ENCODE measurements at places on chromosomes 5 and 9.

GRCh38 chr5:176784218-176785165, 25.9 kb upstream of the UNC5A start:
- DNase-seq, result no peak

DNA sequence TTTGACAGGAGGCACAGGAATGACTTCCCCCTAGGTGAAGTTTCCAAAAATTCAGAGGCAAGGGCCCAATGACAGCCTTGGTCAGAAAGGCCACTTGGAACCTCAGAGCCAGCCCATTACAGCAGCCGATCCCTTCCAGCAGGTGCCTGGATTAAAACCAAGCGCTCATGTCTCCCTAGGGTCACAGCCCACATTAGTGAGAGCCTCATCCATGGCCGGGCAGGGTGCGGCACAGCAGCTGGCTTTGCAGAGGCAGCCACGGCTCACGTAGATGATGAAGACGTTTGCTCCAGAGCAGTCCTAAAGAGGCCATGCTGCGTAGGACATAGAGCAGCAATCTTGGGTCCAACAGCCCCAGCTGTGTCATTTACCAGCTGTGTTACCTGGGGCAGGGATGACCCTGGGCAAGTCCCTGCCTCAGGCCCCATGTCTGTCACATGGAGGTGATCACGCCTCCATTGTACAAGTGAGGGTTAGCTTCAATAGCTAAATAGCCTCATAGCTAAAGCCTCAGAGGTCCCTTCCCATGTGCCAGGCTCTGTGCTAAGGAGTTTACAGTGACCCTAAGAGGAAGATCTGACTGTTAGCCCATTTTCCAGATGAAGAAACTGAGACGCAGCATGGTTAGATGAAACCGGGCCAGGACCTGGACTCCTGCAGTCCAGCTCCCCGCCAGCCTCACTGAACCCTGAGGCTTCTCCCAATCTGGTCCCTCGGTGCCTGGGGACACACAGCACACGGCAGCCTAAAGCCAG, 39.2 kb downstream of the NEK6 start:
- no peak for DNase-seq

GRCh38 chr5:55934115-55934613, 60.6 kb downstream of the IL6ST start:
- DNase-seq, result no peak

DNA sequence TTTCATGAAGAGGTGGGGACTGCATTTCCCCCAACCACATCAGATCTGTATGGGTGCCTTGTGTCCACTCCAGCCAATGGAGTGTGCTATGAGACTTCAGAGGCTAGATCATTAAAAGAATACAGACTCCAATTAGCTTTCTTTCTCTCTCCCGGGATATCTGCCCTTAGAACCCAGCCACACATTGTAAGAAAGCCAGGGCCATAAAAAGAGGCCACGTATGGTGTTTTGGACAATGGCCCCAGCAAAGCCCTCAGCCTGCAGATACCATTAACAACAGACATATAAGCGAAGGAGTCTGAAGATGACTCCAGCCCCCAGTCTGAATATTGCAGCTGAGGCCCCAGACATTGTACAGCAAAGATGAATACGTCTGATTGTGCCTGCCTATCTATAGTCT, 21.5 kb downstream of the IL6ST start:
- DNase-seq, result no peak

GRCh38 chr9:133569891-133570690, 35.6 kb downstream of the ADAMTSL2 start:
- no peak for DNase-seq

GRCh38 chr5:68415177-68416085, 199.9 kb downstream of the PIK3R1 start:
- no peak for DNase-seq
